Activated CD4-positive, alpha-beta T cell treated with anti-CD3 and anti-CD28 coated beads, Interleukin-2, amount 50 U/mL, for 48 hours (primary cell): ENCODE measurements at places on chromosomes 1 and 21.

- DNase-seq: peak; percentile 13
Observed at GRCh38 chr1:226405411-226405988, 2.4 kb downstream of the PARP1 start.

DNA sequence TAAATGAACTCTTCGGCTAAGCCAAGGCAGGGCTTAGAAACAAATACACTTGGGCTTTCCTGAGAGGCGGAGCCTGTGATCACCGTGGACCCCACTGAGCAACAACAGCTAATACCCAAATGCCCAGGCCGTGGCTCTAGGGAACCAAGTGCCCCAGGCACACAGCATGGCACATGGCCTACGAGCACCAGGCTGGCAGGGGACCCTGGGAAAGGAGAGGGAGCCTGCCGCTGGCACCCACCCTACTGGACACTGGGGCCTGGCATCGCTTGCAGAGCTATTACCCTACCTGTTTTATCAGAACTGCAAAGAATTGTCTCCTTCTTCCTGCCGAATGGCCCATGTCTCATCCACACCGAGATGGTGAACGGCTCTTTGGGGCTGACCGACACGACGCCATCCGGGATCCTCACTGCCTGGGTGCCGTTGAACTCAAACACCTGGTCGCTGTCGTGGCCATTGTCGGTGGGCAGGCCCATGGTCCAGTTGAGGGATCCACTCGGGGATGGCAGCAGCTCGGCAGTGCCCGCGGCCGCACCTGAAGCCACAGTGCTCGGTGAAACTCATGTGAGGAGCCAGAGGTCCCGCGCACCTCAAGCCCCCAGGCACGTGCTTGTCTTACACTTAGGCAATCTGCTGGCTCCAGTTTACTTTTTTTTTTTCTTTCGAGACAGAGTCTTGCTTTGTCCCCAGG, 79.5 kb downstream of the CLSTN1 start:
- no peak for DNase-seq

GRCh38 chr1:196387766-196388165, 220.5 kb downstream of the KCNT2 start:
- no peak for DNase-seq

DNA sequence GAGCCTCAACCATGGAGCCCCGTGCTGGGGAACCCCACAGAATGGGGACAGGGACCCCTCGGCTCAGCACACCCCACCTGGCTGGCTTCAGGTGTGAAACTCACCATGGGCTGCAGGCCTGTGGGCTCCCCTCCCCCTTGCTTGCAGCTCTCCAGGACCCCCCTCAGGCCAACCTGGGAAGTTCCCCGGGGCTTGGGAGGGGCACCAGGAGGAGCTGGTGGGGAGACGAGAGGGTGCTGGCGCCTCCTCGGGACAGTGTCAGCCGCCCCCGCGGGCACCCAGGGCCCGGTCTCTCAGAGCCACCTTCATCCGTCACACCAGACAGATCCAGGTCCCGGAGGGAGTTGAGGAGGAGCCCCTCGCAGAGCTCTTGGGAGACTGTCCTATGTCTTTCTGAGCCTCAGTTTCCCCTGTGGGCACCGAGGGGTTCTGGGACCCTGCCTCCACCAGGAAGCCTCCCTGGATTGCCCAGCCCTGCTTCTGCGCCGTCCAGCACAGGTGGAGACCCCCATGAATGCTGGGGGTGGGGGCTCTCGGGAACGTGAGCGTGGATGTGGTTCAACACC, 657 bp upstream of the TNFRSF18 start:
- peak; percentile 58 for DNase-seq

- no peak for DNase-seq
Observed at GRCh38 chr21:35465741-35466140, 416.6 kb upstream of the RUNX1 start.

DNA sequence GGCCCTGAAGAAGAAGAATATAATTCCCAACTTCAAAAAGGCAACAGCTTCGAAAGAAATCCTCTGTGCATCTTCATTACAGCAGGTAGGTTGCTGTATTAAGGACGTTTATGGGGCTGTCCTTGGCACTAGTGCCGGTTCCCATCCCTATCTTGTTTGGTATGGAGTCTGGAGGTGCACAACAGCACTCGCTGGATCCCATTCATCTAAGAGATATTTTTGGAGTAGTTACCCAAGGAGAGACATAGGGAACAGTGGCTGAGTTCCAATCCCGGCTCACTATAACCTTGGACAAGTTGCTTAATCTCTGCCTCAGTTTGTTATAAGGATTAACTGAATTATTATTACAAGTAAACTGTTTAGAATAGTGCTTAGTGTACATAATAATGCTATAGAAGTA, 106.4 kb downstream of the TRABD2B start:
- no peak for DNase-seq

- no peak for DNase-seq
Observed at GRCh38 chr1:221085701-221086375, 206.6 kb downstream of the HLX start.

- no peak for DNase-seq
Observed at GRCh38 chr1:14958249-14959058, 195.1 kb upstream of the TMEM51 start.

- DNase-seq: no peak
Observed at GRCh38 chr1:230393722-230394121, 32.4 kb downstream of the PGBD5 start.

DNA sequence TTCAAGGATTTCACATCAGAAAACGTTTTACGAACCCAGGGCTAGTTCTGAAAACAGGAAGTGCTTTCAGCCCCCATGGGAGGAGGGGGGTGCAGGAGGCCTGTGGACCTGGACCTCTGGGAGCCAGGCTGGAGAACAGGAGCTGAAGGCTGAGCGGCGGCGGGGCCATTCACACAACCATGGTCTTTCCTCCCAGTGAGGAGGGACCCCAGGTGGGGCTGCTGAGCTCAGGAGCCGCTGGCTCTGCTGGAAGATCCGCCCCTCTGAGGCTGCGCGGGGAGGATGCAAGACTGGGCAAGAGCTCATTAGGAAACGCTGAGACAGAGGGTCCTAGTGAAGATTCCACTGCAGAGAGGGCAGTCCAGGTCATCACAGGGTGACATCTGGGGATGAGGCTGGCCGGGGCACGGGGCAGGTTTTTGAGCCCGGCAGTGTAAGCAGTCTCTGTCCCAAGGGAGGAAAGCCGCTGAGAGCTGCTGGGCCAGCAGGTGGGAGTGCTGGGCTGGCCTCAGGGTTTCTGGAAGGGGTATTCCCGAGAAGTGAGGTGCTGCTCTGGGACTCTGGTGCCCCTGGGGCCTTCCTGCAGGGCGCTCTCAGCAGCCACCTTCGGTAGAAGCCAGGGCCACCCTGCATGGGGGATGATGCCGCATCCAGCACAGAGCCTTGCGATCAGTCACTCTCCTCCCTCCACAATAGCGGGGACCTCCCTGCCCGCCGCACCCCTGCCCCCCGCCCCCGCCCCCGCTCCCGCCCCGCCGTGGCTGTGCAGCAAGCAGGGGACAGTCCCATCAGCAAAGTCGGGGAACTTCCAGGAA, 7.5 kb downstream of the MX2 start:
- no peak for DNase-seq

DNA sequence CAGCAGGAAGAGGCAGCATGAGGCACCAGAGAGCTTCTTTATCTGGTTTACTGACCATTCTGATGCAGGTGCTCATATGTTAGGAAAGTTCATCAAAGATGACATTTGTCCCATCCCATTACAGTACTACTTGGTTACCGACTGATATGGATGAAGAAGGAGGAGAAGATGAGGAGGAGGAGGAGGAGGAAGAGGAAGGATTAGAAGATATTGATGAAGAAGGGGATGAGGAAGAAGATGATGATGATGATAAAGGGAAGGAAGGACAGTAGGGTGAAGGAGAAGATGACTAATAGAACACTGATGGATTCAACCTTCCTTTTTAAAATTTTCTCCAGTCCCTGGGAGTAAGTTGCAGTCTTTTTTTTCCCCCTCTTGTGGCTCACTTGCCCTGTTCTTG, 45.1 kb downstream of the ABL2 start:
- no peak for DNase-seq

DNA sequence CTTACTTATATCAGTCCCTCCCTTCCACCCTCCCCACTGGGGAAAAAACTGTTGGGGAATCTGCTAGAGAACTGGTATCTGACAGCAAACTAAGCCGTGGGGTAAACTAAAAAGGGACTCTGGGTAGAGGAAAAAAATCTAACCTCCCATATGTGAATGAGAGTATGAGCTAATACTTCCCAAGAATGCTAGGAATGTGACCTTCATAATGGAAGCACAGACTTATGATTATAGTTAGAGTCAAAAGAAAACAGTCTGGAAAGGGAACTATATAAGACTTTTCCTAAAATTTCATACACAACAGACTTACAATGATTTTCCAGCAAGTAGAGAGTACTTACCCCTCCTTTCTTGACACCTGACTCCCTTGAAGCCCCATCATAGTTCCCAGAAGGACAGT, 23.0 kb upstream of the RBBP5 start:
- no peak for DNase-seq

DNA sequence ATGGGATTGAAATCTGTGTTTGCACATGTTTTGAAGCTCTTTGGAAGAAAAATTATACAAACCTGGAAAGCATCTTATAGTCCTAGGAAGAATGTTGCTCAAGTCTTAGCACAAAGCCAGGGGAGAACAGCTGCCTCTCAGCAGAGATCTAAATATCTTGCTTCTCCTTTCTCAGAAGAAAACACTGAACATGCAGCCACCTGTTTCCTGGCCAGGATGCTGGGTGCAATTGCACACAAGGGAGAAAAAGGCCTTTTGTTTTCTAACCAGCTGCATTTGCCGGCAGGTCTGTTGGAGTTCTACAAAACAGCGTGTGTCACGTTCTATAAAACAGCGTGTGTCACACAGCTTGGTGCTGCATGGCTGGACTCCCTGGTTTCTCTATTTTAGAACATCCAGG, 259.6 kb upstream of the PLD5 start:
- no peak for DNase-seq

DNA sequence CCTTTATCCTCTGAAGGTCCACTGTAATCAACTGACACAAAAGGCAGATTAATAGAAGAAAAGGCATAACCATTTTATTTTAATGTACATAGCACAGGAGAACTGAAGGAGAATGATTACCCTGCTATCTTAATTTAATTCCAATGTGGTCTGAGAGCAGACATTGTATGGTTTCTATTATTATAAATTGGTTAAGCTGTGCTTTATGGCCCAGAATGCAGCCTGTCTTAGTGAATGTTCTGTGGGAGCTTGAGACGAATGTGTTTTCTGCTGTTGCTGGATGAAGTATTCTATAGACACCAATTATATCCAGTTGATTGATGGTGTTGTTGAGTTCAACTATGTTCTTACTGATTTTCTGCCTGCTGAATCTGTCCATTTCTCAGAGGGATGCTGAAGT, 25.0 kb upstream of the SLC2A1 start:
- DNase-seq: no peak

GRCh38 chr1:54299037-54299436, 99.1 kb downstream of the MRPL37 start:
- DNase-seq: no peak

DNA sequence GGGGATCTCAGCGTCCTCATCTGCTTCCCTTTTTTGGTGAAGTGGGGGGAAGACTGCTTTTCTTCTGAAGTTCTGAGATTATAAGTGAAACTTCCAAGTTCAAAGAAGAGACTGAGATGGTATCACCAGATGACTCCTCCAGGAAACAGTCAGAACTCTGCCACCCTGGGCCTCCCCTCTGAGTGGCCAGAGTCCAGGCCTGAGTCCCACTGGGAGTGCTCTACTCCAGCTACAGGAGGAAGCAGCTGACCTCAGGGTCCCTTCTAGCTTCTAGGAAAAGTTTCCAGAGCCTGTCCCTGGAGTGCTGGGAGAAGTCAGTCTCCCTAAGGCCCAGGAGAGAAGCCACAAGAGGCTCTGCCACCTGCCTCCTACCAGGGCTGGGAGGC, 104.7 kb downstream of the CASZ1 start:
- peak; percentile 46 for DNase-seq

DNA sequence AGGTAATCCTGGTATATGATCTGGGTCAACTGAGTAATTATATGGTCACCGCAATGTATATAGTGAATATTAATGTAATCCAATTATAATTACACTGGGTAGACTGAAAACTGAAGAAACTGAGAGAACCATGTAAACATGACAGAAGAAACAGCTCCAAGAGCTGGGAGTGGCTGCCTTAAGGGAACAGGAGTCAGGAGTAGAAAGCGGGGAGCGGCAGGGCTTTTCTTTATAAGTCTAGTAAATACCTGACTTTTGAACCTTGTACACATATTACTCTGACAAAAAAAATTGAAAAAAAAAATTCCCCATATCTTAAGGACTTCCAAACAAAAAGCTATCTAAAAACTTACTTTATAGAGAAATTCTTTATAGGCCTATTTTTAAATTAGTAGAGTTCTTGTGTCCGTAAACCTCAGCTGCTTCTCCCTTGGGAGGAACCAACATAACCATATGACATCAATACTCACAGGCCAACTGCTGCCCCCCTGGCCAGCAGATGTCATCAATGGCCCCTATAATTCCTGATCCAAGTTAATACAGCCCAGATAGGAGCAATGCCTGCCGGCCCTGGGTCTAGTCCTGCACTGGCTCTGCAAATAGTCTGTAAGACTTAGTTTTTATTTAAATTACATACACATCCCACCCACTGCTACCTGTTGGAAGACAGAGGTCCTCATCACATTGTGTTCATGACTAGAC, 33.8 kb downstream of the THAP3 start:
- no peak for DNase-seq

- DNase-seq: peak; percentile 76
Observed at GRCh38 chr1:6127587-6128163, 52.4 kb downstream of the CHD5 start.

- no peak for DNase-seq
Observed at GRCh38 chr1:48691429-48692001, 85.2 kb downstream of the BEND5 start.
